ENCODE measurements at places on chromosomes 13 and 19.
A peak's percentile ranks its signal among the peaks of the same experiment; 100 is the strongest.

DNA sequence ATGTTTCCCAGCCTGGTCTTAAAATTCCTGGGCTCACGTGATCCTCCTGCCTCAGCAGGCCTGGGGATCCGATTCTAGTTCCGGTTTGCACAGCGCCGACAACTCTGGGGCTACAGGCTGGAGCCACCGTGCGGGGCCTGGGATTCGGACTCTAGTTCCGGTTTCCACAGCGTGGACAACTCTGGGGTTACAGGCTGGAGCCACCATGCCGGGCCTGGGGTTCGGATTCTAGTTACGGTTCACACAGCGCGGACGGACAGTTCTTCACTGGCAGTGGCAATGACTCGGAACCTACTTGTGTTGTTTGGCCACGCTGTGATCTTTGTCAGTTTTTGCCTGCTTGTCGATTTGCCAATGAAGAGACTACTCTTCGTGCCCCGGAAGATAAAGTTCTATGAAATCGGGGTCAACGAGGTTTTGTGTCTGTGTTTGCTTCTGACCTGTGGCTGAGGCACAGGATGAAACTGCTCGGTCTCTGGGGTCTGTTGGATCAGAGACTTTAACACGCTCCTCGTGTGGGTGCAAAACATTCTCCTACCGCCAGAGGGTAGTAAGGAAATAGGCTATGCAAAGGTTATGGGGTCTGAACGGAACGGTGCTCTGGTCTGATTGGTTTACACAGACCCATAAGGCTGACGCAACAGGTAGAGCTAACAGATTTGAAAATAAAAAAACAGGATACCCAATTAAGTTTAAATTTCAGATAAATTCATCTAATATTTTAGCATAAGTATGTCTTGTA is 12.1 kb upstream of the ZSCAN1 start:
- no peak overlapping the region for H3K4me3 ChIP-seq
- peak; percentile 37 for DNase-seq
- H3K4me1 ChIP-seq, result no peaks in the 10 kb centered on the region
- peaks cover 2% of the 10 kb centered on the region for H3K36me3 ChIP-seq

DNA sequence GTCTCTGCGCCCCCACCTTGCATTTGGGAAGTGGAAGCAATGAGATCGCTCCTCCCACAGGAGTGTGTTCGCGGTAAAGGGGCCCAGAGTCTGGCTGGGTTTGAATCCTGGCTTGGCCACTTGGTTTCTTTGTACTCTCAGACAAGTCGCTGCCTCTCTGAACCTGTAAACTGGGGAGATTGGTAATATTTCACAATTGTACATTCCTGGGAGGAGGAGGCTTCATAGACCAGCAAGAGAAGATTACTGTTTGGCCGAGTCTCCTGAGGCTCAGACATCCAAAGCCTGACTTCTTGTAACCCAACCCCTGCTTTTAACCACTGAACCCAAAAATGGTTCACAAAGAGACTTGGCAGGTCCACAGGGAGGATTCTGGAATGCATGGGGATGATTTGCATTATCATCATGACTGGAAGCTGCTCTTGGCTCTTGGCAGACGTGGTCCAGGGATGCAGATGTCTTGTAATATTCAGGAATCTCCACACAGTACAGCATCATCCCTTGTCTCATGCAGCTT is 13.6 kb upstream of the STRN4 start:
- DNase-seq, result no peak
- peaks cover 7% of the 10 kb centered on the region for H3K4me1 ChIP-seq
- no peaks in the 10 kb centered on the region for H3K27me3 ChIP-seq
- H3K36me3 ChIP-seq, result peaks cover 3% of the 10 kb centered on the region
- no peak overlapping the region for H3K27ac ChIP-seq
- H3K4me3 ChIP-seq, result no peak overlapping the region

DNA sequence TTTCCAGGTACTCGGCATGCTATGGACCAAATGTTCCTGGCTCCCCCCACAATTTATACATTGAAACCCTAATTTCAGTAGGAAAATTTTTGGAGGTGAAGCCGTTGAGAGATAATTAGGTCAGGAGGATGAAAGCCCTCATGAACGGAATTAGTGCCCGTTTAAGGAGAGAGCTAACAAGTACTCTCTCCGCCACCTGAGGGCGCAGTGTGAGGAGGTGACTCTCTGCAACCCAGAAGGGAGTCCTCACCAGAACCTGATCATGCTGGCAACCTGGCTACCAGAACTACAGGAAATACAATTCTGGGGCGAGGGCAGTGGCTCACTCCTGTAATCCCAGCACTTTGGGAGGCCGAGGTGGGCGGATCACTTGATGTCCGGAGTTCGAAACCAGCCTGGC is 397.8 kb downstream of the SLITRK5 start:
- H3K4me3 ChIP-seq, result no peak overlapping the region
- H3K27me3 ChIP-seq, result no peaks in the 10 kb centered on the region
- no peak overlapping the region for H3K27ac ChIP-seq

DNA sequence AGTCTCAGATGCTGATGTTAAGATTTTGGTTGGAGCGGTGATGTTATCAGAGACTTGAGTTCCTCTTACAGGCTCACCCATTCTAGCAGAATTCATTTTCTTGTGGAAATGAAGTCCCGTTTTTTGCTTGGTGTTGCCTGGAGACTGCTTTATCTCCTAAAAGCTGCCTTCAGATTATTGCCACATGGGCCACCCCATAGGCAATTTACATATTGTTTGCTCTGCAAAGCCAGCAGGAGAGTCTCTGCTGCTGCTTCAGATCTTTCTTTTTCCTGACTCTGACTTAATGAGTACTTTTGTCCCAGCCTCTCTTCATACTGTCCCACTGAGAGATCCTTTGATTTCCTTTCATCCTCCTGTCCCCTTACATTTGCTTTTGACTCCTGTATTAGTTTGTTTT is 114.6 kb downstream of the TDRD3 start:
- H3K4me3 ChIP-seq, result no peak overlapping the region
- peaks cover 36% of the 10 kb centered on the region for H3K36me3 ChIP-seq
- no peaks in the 10 kb centered on the region for H3K4me1 ChIP-seq
- no peaks in the 10 kb centered on the region for H3K27me3 ChIP-seq
- no peak for DNase-seq

DNA sequence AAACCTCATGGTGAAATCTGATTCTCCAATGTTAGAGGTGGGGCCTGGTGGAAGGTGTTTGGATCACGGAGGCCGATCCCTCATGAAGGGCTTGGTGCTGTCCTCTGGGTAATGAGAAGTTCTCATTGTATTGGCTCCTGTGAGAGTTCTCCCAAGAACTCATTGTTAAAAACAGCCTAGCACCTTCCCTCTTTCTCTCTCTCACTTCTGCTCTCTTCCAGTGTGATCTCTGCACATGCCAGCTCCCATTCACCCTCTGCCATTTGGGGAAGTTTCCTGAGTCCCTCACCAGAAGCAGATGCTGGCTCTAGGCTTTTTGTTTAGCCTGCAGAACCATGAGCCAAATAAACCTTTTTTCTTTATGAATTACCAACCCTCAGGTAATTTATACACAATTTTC is 3.1 kb upstream of the SUCLA2 start:
- no peak overlapping the region for H3K27ac ChIP-seq
- no peaks in the 10 kb centered on the region for H3K36me3 ChIP-seq
- DNase-seq, result no peak
- no peak overlapping the region for H3K4me3 ChIP-seq
- peaks cover 23% of the 10 kb centered on the region for H3K4me1 ChIP-seq

DNA sequence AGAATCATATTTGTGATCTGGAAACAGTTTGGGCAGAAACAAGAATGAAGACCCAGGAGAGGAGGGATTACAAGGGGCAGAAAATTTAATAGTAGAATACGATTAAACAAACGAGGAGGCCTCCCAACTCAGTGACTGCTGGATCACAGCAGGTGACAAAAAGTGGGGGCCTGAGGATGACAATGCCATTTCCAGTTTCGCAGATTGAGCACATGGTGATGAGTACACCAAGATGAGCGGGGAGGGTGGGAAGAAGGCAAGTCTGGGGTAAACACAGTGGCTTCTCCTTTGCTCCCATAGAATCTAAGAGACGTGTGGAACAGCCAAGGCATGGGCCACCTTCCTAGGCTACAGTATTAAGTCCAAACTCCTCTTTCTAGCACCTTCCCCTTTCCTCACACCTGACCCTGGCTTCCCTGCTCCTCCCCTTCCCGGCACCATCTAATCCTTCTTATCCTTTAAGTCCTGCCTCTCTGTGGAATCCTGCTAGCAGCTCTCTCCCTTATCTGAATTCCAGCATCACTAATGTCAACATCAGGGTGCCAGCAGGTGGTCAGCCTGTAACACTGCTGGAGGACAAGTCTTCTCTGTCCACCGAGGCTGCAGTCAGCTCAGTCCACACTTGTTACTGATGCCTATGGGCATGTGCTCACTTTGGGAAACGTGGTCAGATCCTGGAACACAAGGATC is 13.5 kb downstream of the ATP7B start:
- H3K4me1 ChIP-seq, result peaks cover 11% of the 10 kb centered on the region
- H3K4me3 ChIP-seq, result no peak overlapping the region
- H3K36me3 ChIP-seq, result no peaks in the 10 kb centered on the region
- no peak for DNase-seq
- H3K27me3 ChIP-seq, result peaks cover 10% of the 10 kb centered on the region

- no peak for DNase-seq
- H3K4me1 ChIP-seq, result peaks cover 3% of the 10 kb centered on the region
- peaks cover 43% of the 10 kb centered on the region for H3K27me3 ChIP-seq
- peak within 1 kb of the TSS; percentile 24 for H3K4me3 ChIP-seq
- no peak within 1 kb of the TSS for H3K27ac ChIP-seq
- peaks cover 3% of the 10 kb centered on the region for H3K36me3 ChIP-seq
These were observed at the start of gene SERP2 for GRCh38 chr13:44373601-44374347. Gene SERP2, plus strand, starts transcription at chr13:44373824. Its CDS starts 202 bp downstream, at chr13:44374026.

- no peak overlapping the region for H3K4me3 ChIP-seq
- peaks cover 2% of the 10 kb centered on the region for H3K4me1 ChIP-seq
- no peak overlapping the region for H3K27ac ChIP-seq
These were observed 18.2 kb downstream of the IL17D start for GRCh38 chr13:20721454-20722357.

- H3K27ac ChIP-seq, result no peak overlapping the region
- H3K27me3 ChIP-seq, result peaks cover 2% of the 10 kb centered on the region
- H3K4me1 ChIP-seq, result peaks cover 1% of the 10 kb centered on the region
- H3K4me3 ChIP-seq, result no peak overlapping the region
These were observed 36.2 kb upstream of the ATP12A start for GRCh38 chr13:24644036-24644435.

GRCh38 chr13:96417939-96418685 is 328.2 kb downstream of the HS6ST3 start:
- H3K4me1 ChIP-seq, result no peaks in the 10 kb centered on the region
- H3K4me3 ChIP-seq, result no peak overlapping the region
- no peaks in the 10 kb centered on the region for H3K27me3 ChIP-seq
- H3K36me3 ChIP-seq, result no peaks in the 10 kb centered on the region
- DNase-seq, result no peak
- H3K27ac ChIP-seq, result no peak overlapping the region

- H3K4me1 ChIP-seq, result no peaks in the 10 kb centered on the region
- H3K27ac ChIP-seq, result no peak overlapping the region
- no peak overlapping the region for H3K4me3 ChIP-seq
- no peaks in the 10 kb centered on the region for H3K27me3 ChIP-seq
- DNase-seq, result no peak
These were observed 635.4 kb upstream of the ARGLU1 start for GRCh38 chr13:107203146-107203847.

- DNase-seq, result peak; percentile 31
- H3K27me3 ChIP-seq, result peaks cover 2% of the 10 kb centered on the region
- no peaks in the 10 kb centered on the region for H3K36me3 ChIP-seq
- H3K27ac ChIP-seq, result no peak overlapping the region
- no peaks in the 10 kb centered on the region for H3K4me1 ChIP-seq
These were observed 12.3 kb upstream of the ZNF180 start for GRCh38 chr19:44512326-44513298.

DNA sequence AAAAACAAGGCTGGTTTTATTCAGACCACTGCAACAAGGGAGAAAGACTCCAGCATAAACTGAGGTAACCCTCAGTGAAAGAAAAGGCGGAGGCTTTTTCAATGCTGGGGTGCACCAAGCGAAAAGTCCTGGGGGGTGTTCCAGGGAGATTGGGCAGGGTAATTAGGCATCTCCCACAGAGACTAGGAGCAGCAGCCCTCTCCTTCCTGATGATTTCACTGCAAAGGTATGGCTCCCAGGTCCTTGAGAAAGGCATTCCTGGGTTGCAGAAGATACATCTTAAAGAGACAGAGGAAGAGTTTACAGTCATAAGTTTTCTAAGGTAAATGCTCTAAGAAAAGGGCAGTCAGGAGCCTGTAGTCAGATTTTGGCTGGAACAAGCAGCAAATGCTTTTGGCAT is 412.0 kb downstream of the FOXO1 start:
- no peak overlapping the region for H3K4me3 ChIP-seq
- no peak overlapping the region for H3K27ac ChIP-seq
- H3K36me3 ChIP-seq, result peaks cover 4% of the 10 kb centered on the region
- H3K4me1 ChIP-seq, result peaks cover 20% of the 10 kb centered on the region
- no peaks in the 10 kb centered on the region for H3K27me3 ChIP-seq

DNA sequence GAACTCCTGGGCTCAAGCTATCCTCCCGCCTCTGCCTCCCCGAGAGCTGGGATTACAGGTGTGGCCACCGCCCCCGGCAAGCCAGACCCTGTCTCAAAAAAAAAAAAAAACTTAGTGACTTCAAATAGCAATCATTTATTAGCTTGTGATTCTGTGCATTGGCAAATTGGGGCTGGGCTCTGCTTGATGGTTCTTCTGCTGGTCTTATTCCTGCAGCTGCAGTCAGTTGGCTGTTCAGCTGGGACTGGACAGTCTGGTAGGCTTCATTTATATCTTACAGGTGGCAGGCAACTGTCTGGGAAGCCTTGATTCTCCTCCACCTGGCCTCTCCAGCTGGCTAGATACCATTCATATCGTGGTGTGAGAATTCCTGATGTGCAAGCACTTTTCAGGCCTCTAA is 7.4 kb downstream of the DHDH start:
- DNase-seq, result no peak
- no peaks in the 10 kb centered on the region for H3K27me3 ChIP-seq
- H3K4me1 ChIP-seq, result no peaks in the 10 kb centered on the region
- H3K4me3 ChIP-seq, result no peak overlapping the region

GRCh38 chr13:110352735-110353134 is 45.7 kb downstream of the COL4A2 start:
- no peak overlapping the region for H3K27ac ChIP-seq
- H3K4me3 ChIP-seq, result no peak overlapping the region
- no peaks in the 10 kb centered on the region for H3K36me3 ChIP-seq
- H3K27me3 ChIP-seq, result peaks cover 10% of the 10 kb centered on the region

- no peak overlapping the region for H3K4me3 ChIP-seq
- H3K27ac ChIP-seq, result peak overlapping the region; percentile 31
- peaks cover 6% of the 10 kb centered on the region for H3K36me3 ChIP-seq
These were observed 1.6 kb upstream of the PTGIR start for GRCh38 chr19:46626446-46626845.

- H3K27ac ChIP-seq, result no peak overlapping the region
- DNase-seq, result no peak
- H3K4me1 ChIP-seq, result no peaks in the 10 kb centered on the region
- no peaks in the 10 kb centered on the region for H3K36me3 ChIP-seq
- H3K4me3 ChIP-seq, result no peak overlapping the region
These were observed 130.1 kb upstream of the ZNF91 start for GRCh38 chr19:23525276-23525852.

- no peak overlapping the region for H3K4me3 ChIP-seq
- no peaks in the 10 kb centered on the region for H3K36me3 ChIP-seq
- no peaks in the 10 kb centered on the region for H3K27me3 ChIP-seq
- H3K4me1 ChIP-seq, result no peaks in the 10 kb centered on the region
- DNase-seq, result no peak
These were observed 278.7 kb downstream of the DIAPH3 start for GRCh38 chr13:59885076-59885475.
